ENCODE measurements at places on chromosomes 7 and 10. TPM values are rescaled to one million over a fixed set of nuclear protein-coding genes. Genes with fewer than 3 reads are reported as not detected.
A peak's percentile ranks its signal among the peaks of the same experiment; 100 is the strongest.

- H3K27me3 ChIP-seq = no peaks in the 10 kb centered on the region
- H3K4me3 ChIP-seq = no peak overlapping the region
- no peak overlapping the region for H3K27ac ChIP-seq
- peaks cover 31% of the 10 kb centered on the region for H3K4me1 ChIP-seq
- no peak for DNase-seq
Observed at GRCh38 chr10:132506711-132507408, 30.7 kb upstream of the INPP5A start.

- no peak overlapping the region for H3K27ac ChIP-seq
- no peaks in the 10 kb centered on the region for H3K36me3 ChIP-seq
- H3K27me3 ChIP-seq = no peaks in the 10 kb centered on the region
- no peak for DNase-seq
- H3K4me3 ChIP-seq = no peak overlapping the region
Observed at GRCh38 chr10:106107706-106108105, 1056.8 kb downstream of the SORCS1 start.

The GIMAP7 gene
- total RNA-seq = 13.2 TPM

DNA sequence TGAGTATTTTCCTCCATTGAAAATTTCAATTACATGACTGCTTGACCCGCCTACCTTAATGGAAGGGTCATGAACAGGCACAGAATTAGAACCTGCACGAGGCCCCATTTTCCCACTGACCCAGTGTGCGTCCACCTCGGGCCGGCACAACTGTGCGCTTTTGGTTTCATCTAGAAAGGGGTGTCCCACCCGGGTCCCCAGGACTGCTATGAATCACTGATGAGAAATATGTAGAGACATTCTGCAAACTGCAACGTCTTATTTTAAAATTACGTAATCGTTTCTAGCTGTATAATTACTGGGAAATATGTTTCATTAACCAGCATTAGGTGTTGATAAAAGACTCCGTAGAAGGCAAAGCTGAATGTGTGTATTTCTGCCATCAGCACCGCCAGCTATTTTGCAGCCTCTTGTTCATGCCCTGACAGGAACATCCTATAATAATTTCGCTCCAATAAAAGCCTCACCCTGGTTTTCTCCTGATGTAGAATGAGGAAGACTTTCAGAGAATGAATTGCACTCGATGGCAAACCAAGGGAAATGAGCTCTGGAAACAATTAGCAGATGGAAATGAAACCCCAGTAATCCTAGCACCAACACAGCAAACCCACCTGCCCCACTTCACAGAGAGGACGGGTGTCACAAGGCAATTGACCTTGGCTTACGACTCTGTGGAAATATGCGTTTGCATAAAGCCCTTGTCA, 562.1 kb downstream of the DNAJB6 start:
- peaks cover 48% of the 10 kb centered on the region for H3K4me1 ChIP-seq
- no peak overlapping the region for H3K4me3 ChIP-seq

DNA sequence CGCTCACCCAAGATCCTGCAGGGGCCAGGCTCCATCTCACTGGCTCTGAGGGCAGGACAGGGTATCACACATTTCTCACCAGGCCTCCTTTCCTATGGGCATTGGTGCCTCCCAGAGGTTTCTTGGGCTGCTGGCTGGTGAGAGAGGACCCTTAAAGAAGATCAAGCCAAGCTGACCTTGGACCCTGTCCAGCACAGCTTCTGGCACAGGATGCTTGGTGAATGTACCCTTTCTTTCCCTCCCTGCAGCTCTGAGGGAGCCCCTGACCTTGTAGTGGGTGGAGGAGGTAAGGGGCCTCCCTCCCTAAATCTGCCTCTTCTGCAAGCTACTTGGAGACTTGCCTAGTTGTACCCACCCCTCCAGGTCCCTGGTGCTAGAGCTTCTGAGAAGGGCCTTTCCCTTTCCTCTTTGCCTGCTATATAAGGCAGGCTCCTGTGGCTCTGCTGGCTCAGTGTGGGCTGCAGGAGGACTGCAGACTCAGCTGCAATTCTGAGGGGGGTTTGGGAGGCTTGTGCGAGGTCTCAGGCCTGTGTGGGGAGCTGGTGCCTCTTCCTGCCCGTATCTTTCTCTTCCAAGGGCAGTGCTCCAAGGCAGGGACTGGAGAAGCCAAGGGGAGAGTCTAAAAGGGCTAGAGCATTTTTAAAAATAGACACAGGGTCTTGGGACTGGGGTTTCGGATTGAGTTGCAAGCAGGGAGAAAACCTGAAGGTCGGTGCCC, 11.7 kb upstream of the TRIM8 start:
- DNase-seq = peak; percentile 59
- peaks cover 41% of the 10 kb centered on the region for H3K36me3 ChIP-seq
- H3K4me1 ChIP-seq = peaks cover 74% of the 10 kb centered on the region
- no peak overlapping the region for H3K4me3 ChIP-seq
- no peaks in the 10 kb centered on the region for H3K27me3 ChIP-seq

DNA sequence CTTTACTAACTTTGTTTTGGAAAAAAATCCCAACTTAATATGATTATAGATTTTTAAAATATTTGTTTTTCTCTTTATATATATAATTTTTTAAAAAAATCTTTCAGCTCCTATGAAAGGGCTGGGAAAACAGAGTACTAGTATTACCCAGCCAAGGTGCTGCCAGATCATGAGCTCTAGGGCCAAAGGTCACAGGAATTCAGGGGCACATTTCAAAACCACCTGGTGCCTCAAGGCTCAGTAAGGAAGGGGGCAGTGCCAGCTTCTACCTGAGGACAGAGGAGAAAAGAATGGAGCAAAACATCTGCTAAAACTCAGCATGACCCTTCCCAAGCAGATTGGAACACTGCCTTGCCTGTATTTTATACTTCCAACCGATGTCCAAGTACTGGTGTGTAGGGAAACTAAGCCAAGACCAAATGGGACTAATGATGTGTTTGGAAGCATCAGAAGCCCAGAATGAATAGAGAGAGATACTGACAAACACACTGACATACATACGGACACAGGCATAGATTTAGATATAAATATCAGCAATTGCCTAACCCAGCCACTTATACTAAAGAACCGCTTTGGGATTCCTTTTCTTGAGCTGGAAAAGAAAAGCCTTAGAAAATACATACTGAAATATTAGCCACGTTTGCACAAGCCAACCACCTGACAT, 667.3 kb downstream of the PARD3 start:
- H3K27me3 ChIP-seq = no peaks in the 10 kb centered on the region
- H3K4me1 ChIP-seq = no peaks in the 10 kb centered on the region
- no peak overlapping the region for H3K27ac ChIP-seq
- no peak for DNase-seq
- H3K36me3 ChIP-seq = no peaks in the 10 kb centered on the region

- H3K27me3 ChIP-seq = no peaks in the 10 kb centered on the region
- peak; percentile 39 for DNase-seq
- H3K36me3 ChIP-seq = no peaks in the 10 kb centered on the region
- peaks cover 3% of the 10 kb centered on the region for H3K4me1 ChIP-seq
- no peak overlapping the region for H3K4me3 ChIP-seq
- peak overlapping the region; percentile 84 for H3K27ac ChIP-seq
Observed at GRCh38 chr10:50577681-50578350, 45.9 kb downstream of the SGMS1 start.
